ENCODE measurements at places on chromosomes 3 and 15.
A peak's percentile ranks its signal among the peaks of the same experiment; 100 is the strongest.

DNA sequence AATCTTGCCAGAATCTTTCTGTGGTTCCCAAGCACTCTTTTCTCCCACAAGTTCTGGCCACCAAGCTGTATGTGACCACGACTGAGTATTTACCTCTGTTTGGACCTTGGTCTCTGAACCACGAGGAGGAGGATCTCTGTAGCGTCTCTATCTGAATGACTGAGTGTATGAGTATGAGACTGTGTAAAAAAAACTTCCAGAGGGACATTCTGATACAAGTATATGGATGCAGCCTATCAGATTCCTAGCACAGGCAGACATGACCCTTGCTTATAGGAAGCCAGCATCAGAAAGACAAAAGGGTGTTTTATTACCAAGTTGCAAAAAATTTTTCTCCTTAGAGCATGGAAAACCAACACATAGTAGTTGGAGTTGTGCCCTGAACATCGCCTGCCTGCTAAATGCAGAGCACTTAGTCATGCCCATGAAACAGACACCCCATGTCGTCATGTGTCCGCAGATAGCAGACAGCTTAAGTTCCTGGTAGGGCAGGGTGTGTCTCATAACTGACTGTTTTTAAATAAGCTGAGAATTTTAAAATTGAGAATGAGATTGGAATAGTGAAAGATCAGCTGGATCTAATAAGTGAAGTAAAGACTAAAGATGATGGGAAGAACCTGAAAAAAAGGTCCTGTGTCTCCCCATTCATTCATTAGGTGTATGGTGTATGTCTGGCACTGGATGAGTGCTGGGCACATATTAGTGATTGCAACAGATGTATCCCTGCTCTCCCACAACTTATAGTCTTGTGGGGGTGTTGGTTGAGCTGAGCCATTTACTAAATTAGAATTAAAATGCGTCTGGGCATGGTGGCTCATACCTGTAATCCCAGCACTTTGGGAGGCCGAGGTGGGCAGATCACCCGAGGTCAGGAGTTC is 30.9 kb downstream of the DAG1 start:
- peak; percentile 90 for DNase-seq

GRCh38 chr3:189305412-189305811 is 133.6 kb downstream of the TPRG1 start:
- no peak for DNase-seq

DNA sequence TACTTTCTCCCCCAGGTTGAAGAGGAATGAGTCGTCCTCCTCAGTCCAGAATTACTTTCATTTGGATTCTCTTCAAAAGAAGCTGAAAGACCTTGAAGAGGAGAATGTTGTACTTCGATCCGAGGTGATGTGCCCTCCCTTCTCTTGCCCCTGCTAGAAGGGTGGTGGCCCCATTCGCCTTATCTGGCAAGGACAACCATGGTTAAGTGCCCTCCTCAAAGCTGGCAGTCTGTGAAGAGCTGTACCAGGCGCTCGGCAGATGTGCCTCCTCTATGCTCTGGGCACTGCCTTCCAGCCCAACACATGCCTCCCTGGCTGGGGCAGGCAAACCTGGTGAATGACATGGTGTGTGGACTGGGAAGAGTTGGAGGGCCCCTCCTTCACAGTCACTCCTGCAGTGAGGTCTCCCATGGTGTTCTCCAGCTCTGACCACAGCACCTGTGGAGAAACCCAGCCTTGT is 77.0 kb downstream of the CCK start:
- no peak for DNase-seq

DNA sequence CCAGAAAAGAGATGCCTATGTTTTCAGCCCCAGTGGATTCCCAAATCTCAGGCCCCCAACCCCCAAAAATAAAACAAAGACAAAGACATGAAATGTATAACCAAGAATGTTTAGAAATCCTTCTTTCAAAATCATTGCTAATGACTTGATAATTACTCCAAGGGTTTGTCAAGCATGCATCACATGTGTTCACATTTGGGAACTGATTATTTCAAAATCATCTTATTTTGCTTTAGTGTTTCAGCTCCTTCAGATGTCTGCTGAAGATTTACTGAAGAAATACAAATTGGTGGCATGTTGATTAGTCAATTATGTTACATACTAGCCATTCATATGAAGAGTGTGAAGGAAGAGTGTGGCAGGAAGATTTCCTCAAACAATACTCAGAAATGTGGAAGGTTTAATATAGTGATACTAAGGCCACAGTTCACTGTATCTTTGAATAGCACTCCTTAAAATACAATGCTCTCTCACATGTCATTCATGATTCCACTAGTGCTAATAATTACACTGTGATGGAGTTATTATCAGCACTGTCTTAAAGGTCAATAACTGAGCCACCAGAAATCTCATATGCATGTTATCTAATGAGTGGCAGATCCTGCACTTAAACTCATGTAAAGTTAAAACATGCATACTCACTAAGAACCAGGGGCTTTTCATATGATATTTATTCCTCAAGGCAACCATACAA is 134.5 kb upstream of the TGFBR2 start:
- no peak for DNase-seq

- DNase-seq = no peak
Observed at GRCh38 chr3:111590143-111590491, 5.0 kb downstream of the ZBED2 start.

- DNase-seq = no peak
Observed at GRCh38 chr3:116815831-116816588, 106.4 kb downstream of the TUSC7 start.

- DNase-seq = peak; percentile 68
Observed at GRCh38 chr3:195762611-195763010, 41.8 kb downstream of the MUC20 start.

DNA sequence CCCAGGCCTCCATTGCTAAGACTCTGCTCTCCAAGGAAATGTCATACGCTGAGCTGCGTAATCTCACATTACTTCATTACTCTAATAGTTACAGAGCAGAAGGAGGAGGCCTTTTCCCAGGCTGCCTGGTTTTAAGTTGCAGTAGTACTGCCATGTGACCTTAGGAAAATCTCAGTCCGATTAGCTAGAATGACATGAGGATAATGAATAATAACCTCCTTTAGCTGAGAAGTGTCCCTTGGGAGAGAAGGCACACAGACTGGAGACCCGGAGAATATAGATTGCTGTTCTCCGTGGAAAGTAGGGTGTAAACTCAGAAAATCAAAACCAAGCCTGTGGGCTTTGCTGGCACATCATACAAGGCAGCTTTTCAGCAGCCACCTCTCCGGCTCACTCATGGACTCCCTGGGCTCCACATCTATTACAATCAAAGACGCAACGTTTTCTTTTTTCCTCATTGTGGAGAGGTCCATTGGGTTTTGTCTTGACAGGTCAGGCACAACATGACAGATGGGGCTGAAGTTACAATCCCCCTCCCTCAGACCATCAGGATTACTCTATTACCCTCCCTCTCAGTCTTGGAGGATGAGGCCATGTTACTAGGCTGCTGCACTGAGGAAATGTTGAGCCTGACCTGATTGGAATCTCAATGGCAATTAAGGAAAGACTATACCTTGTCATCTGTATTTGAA is 134.8 kb upstream of the MB21D2 start:
- no peak for DNase-seq
